CD4-positive, alpha-beta T cell (primary cell): ENCODE measurements at places on chromosomes 1 and 21.

DNA sequence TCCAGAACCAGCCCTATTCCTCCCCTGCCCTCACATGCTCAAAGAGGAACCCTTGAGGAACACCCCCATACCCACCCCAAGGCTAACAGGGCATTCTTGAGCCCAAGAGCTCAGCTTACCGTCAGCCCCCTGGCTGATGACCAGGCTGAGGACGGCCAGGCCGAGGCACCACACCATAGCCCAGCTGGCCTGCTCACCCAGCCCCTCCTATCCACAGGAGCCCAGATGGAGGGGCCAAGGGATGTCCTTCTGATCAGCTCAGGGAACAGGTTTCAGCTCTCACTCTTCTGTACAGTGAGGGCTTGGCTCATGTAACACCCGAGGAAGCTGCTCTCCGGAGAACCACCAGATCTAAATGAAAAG lies 2.2 kb downstream of the IGSF9 start:
- no peak for DNase-seq

- peak; percentile 77 for DNase-seq
Observed at GRCh38 chr1:41802532-41803501, 115.9 kb downstream of the HIVEP3 start.

GRCh38 chr1:22944346-22945055 lies 28.2 kb downstream of the LACTBL1 start:
- DNase-seq: no peak

GRCh38 chr1:53350853-53351767 lies 23.2 kb upstream of the LRP8 start:
- DNase-seq: no peak

- no peak for DNase-seq
Observed at GRCh38 chr1:56824271-56824670, 5.1 kb upstream of the FYB2 start.

DNA sequence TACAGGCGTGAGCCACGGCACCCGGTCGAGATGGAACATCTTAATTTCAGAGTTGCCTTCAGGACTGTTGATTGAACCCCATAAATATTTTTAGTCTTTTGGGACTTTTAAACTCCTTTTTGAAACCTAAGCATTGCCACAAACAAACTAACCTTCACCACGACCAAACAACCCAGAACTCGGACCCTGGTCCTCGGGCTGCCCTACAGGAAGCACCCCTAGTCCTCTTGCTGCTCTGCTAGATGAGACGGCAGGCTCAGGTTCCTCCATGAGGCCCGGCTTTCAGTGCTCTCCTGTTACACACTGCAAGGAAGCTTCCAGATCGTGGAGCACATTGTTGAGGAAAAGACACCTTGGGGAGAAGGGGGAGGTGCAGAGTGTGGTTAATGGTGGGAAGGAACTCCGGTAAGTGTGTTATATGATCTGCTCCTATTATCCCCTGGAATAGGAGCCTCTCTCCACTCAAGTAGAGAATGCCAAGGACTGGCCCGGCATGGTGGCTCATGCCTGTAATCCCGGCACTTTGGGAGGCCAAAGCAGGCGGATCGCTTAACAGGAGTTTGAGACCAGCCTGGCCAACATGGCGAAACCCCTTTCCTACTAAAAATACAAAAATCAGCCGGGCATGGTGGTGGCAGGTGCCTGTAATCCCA lies 5.7 kb downstream of the EPHX1 start:
- DNase-seq: no peak

- DNase-seq: no peak
Observed at GRCh38 chr1:226248091-226248490, 24.6 kb downstream of the MIXL1 start.

- DNase-seq: no peak
Observed at GRCh38 chr1:231481289-231481688, 47.2 kb upstream of the TSNAX start.

GRCh38 chr21:45596704-45597318 lies 46.7 kb upstream of the PCBP3 start:
- peak; percentile 84 for DNase-seq

- DNase-seq: no peak
Observed at GRCh38 chr1:237670302-237670701, 220.4 kb downstream of the ZP4 start.

DNA sequence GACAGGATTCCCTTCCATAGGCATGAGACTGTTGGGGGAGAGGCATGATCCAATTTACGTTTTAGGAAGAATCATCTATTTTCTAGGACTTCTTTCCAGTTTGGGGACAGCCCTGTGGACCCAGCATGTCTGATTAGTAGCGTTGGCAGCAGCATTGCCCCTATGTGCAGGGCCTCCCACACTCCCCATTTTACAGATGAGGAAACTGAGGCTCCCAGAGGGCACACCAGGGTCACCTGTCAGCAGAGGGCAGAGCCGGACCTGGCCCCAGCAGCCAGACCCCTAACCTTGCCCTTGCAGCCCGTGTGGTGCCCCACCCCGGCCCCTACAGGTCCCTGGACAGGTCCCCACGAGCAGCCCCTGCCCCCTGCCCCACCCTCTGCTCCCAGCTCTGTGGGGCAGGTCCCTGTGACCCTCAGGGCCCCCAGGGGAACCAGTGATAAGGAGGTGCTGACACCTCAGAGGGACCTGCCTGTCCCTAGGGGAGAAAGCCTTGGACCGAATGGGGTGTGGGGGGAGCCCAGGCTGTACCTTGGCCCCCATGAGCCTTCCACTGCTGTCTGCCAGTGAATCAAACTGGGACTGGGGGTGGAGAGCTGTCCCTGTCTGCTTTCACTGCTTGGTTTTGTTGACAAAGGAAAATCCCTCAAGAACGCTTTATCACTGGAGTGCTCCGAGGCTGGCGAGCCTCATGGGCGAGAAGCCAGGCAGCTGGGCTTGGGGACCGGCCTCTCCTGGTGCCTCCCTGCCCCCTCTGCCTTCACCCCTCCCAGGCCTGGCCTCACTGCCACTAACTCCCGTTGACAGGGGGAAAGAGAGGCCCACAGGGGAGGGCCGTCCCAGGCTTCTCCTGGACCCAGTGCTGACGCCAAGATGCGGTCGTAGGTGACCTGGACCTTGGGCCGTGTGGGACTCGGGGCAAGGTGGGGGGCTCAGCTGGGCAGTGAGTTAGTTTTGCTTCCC lies 39.4 kb upstream of the CCDC27 start:
- no peak for DNase-seq

GRCh38 chr1:11377954-11378353 lies 101.0 kb upstream of the DISP3 start:
- DNase-seq: no peak

DNA sequence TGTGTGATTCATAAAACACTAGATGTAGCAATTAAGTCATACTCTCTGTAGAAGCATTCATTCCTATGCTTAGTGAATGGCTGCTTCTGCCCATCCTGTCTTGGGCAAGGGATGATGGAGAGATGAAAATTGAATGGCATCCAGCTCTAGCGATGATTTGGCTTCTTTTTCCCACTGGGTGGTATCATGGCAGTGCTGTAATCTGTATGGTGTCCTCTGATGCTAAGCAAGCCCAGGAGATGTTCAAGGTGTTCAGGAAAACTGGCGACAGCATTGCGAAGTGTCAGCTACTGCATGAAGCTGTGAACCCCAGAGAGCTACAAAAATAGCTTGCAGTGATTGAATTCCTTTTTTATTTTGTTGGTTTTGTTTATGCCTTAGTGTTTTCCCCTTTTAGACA lies 48.9 kb upstream of the LEPR start:
- no peak for DNase-seq

DNA sequence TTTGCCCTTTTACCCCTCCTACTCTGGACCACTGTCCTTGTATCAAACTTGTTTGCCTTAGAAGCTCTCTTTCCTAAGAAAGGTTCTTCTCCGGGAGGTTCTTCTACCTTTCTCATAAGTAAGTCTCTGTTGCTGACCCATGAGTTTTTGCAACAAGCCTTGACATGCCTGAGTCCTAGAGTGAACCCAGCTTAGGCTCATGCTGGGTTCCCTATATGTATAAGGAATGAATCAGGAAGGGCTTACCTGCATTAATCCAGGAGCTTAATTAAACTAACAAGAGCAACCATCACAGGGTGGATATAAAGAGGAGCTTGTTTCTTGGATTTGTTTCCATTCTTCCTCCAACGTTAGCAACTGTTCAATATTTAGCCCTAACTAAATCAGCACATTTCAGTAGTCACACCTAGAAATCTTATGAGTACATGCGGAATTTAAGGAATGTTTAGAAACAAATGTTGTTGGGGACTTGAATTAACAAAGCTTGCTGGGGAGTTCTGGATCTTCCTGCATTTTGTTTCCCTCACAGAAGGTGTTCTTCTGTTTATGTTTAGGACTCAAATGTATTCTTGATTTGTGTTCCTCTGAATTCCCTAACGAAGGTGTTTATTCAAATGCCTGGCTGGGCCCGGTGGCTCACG lies 64.3 kb upstream of the RAB3GAP2 start:
- DNase-seq: no peak

GRCh38 chr1:36151845-36152203 lies 2.5 kb upstream of the TRAPPC3 start:
- peak; percentile 53 for DNase-seq

DNA sequence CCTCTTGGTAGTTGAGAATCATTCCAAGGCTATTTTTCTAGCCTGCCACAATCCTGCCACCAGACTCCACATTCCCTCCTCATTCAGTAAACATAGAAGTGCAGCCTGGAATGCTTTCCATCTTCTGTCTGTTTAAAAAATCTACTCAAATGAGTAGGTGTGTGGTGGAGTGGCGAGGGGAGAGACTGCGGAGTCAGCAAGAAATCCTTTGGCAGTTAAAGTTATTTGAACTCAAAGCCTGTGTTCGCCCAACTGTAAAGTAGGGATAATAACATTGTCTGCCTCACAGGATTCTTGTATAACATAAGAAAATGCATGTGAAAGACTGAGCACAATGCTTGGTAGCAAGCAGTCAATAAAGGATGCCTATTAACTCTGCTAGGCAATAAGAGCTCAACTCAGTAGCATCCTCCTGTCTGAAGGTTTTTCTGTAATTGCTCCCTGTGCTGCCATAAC lies 22.2 kb upstream of the DPT start:
- no peak for DNase-seq

DNA sequence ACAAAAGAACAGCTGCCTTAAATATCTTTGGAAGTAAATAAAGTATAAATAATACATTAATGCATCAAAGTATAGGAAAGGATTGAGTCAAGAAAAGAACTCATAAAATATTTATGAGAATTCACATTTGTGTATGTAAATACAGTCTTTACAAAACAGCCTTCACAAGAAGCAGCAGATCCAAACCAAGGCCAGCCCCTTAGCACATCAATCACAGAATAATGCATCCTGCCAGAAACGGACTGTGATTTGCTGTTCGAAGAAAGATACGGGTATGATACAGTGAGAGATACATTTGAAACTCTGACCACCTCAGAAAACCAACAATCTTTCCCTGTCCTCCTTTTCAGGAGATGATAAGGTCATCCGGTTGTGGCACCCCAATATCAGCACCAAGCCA lies 70.9 kb downstream of the WDR64 start:
- no peak for DNase-seq

- DNase-seq: no peak
Observed at GRCh38 chr21:20163167-20163566, 835.0 kb upstream of the NCAM2 start.

DNA sequence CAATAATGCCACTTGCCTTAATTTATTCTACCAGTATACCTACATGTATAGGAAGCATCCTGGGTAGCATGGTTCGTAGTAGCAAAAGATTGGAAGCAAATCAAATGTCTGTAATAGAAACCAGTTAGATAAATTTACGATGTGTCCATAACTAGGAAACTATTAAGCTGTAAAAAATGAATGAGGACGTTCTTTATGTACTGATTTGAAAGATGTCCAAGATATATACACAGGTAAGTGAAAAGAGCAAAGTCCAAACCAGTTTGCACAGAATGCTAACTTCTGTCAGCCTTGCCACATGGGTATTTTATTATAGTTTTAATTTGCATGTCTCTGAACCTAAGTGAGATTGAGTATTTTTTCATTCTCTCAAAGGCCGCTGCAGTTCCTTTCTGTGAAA lies 251.8 kb upstream of the IRF2BP2 start:
- DNase-seq: no peak
